ENCODE measurements at places on chromosomes 1 and 21.

- no peak for DNase-seq
Measured at GRCh38 chr1:92817137-92817697, 14.6 kb upstream of the RPL5 start.

GRCh38 chr1:192463661-192464060 is 111.9 kb upstream of the RGS1 start:
- DNase-seq: no peak

DNA sequence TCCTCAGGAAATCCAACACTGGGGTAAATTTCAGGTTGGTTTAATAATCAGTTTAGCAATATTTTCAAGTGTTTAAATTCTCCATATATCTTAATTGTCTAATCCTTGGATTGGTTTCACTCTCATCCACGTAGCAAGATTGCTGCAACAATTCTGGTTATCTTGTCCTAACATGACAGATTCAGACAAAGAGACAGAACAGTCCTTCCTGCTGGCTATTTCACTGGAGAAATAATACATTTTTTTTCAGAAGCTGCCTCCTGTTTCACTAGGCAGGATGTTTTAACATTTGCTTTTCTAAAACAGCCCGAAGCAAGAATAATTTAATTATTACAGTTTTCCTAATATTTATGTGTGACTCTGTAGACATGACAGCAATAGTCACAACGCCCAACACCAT is 2011.2 kb downstream of the NCAM2 start:
- DNase-seq: no peak

GRCh38 chr1:210620867-210621488 is 292.3 kb downstream of the HHAT start:
- no peak for DNase-seq

- DNase-seq: no peak
Measured at GRCh38 chr1:52360595-52360968, 5.4 kb downstream of the CC2D1B start.

- DNase-seq: peak; percentile 81
Measured at GRCh38 chr1:10979483-10979920, 33.0 kb upstream of the TARDBP start.

GRCh38 chr1:238345837-238346236 is 455.1 kb upstream of the ZP4 start:
- no peak for DNase-seq

DNA sequence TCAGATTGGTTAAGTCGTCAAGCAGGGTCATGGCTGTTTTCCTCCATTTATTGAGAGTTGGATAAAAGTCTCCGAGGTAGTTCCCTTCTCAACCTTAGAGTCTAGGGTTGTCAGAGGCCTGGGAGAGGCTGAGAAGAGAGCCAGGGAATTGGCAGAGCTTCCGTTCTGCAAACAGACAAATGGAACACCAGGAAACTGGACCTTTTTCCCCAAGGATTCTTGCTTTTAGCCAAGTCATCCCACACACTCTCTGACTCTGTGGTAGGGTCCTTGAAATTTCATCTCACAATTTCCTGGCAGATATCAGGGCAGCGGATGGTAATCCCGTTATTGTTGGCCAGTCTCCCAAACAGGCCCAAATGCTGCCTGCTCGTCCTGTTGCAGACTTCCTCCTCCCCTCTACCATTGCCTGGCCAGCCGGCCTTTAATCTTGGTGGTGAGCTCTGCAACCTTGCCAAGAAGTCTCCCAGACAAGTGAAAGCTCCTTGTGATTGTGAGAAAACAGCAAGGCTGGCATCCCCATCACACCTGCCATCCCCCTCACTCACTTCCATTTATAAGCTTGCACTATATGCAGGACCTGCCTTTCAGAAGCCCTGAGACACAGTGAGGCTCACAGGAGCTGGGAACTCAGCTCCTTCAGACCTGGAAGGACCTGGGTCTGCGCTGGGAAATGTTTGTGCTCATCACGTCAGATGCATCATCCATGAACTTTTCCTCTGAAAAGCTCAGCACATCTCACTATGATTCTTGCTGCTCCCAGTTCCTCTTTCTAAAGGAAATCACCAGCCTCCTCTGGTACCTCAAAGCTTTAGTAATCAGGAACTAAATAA is 13.7 kb upstream of the SRP9 start:
- peak; percentile 65 for DNase-seq

- no peak for DNase-seq
Measured at GRCh38 chr1:20678599-20678998, 17.4 kb upstream of the DDOST start.

DNA sequence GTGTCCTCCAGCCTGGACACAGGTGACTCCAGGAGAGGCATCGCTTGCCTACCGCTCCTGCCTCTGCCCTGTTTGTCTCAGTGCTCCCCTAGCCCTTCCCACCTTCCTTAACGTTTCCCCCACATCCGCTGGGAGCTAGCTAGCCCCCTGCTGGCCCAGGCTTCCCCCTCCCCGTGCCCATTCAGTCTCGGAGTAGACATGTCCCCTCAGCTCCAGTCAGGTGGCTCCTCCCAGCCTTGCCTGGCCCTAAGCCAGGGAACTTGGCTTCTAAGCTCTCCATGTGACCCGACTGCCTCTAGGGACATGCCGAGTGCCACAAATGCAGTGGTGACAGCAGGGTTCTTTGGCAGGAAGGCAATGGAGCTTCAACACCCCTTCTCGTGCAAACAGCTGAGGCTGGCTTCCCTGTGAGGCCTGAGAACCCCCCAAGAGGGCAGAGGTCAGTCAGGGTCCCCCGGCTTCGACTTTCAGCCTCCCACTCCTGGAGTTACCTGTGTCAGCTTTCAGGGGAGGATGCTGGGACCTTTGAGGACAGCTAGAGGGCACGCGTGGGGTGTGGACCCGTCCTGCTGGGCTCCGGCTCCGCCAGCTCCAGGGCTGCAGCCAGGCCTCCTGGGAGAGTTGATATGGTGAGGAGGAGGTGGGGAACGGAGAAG is 16.2 kb downstream of the DRAXIN start:
- no peak for DNase-seq

- no peak for DNase-seq
Measured at GRCh38 chr1:160835751-160836150, 26.9 kb downstream of the CD244 start.

- DNase-seq: no peak
Measured at GRCh38 chr1:40851643-40852042, 10.5 kb downstream of the CITED4 start.

DNA sequence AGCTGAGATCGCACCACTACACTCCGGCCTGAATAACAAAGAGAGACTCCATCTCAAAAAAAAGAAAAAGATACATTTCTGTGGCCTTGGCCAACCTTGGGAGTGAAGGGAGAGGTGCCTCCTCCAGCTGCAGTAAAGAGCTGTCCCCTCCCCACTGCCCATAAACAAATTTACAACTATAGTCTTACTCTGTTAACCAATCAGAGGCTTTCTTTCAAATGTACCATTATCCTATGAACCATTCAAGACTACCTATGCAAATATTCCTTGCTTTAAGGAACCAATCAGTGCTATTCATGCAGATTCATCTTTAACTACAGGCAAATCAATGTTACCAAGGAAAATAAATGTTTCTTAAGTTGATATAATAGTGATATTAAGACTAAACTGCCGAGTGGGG is 1.0 kb downstream of the CELA2B start:
- no peak for DNase-seq

DNA sequence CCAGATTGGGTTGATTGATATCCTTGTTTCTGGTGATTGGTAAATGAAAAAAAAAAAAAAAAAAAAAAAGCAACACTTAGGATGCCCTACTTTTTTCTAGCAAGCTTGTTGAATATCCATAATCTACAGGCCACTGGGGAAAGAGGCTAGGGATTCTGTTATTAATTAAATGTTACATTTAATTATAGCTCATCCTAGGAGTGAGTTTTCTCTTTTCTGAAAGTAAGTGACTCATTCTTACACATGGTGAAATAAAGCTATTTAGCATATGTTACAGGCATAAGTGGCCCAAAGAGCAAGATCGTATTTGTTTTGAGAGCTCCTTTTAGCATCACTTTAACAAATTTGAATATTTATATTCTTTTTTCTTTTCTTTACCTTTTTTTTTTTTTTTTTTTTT is 94.5 kb downstream of the FNBP1L start:
- no peak for DNase-seq

DNA sequence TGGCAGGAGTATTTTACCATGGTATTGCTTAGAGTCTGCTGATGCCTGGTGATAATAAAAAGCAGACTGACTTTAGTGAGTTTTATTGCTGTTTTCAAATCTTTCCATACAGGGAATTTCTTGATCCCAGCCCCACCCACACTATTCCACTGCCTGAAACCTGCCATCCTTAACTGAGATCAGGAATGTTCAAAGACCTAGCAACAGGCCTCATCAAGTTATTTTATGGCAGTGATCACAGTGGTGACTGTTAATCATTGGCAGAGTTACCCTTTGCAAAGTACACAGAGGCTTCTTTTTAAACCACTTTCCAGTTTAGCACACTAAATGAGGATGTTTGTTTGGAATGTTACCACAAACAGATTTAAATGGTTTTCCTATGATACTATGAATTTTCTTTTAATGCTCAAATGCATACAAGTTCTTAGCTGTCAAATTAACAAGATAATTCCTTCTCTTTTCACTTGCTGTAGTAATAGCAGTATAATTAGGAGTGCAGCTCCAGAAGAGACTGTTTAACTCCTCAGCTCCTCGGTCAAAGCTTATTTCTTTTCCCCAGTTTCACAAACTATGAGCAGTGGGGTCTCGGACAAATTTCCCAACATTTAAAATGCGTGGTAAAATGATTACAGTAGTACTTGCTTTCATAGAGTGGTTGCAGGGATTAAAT is 69.9 kb upstream of the USP25 start:
- DNase-seq: no peak

DNA sequence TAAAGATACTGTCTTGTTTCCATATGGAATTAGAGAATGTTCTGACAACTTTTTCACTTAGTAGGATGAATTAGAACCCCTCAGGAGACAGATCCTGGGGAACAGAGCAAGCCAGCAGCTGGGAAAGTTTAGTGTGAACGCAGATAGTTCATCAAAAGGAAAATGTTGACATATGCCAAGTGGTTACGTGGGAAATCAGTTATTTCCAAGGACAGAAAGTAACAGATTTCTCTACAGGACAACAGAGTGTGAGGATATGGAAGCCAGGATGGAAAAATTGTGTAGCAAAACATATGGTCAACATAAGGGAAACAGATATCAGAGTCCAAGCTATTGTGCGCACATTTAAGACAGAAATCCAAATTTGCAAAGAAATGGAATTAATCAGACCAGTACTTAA is 419.5 kb downstream of the LRRIQ3 start:
- no peak for DNase-seq

- peak; percentile 79 for DNase-seq
Measured at GRCh38 chr1:26784023-26784871, 3.5 kb upstream of the PIGV start.
